ENCODE measurements at places on chromosomes 13 and 19.

GRCh38 chr19:56983171-56983570 is 136.6 kb upstream of the USP29 start:
- no peak for DNase-seq

DNA sequence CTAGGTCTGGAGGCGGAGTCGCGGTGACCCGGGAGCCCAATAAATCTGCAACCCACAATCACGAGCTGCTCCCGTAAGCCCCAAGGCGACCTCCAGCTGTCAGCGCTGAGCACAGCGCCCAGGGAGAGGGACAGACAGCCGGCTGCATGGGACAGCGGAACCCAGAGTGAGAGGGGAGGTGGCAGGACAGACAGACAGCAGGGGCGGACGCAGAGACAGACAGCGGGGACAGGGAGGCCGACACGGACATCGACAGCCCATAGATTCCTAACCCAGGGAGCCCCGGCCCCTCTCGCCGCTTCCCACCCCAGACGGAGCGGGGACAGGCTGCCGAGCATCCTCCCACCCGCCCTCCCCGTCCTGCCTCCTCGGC is at the start of gene SLC5A5:
Gene SLC5A5, plus strand, starts transcription at position 68 of the 373 bp plus-strand sequence. CDS start 375 bp downstream, outside the sequence.
- peak; percentile 18 for DNase-seq

- no peak for DNase-seq
Observed at GRCh38 chr13:44354331-44354730, 19.3 kb upstream of the SERP2 start.

GRCh38 chr19:50204081-50204428 is 633 bp downstream of the MYH14 start:
- DNase-seq = no peak

DNA sequence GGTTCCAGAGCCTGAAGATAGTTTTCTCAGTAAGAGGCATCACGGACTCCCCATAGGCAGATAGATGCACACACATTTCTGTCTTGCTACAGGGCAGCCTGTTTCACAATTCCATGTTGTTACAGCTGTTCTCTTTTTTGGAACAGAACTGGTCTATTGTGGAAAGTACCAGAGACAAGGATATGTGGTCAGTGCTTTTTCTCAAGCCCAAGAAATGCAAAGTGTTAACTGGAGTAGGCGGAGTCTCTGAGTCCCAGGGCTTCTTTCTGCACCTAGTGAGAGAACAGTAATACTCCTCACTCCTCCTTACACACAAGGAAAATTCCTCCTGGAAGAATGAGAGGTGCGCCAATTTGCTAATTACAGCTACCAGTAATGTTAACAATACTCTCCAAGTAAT is 141.6 kb upstream of the ARGLU1 start:
- DNase-seq = no peak

GRCh38 chr13:75416327-75417011 is 65.5 kb downstream of the TBC1D4 start:
- DNase-seq = no peak

All from activated naive CD4-positive, alpha-beta T cell treated with Interleukin-2 at 50 U/mL for 16 hours (primary cell).